ENCODE measurements at places on chromosomes 2 and 18. TPM values are rescaled to one million over a fixed set of nuclear protein-coding genes. Genes with fewer than 3 reads are reported as not detected.

GRCh38 chr2:77522888-77523287 lies 712 bp upstream of the LRRTM4 start:
- no peaks in the 10 kb centered on the region for H3K27me3 ChIP-seq
- no peak for DNase-seq
- H3K4me3 ChIP-seq = no peak overlapping the region
- no peaks in the 10 kb centered on the region for H3K36me3 ChIP-seq
- no peak overlapping the region for H3K27ac ChIP-seq

- peak overlapping the region; percentile 47 for H3K27ac ChIP-seq
- peak; percentile 57 for DNase-seq
- no peak overlapping the region for H3K4me3 ChIP-seq
- peaks cover 42% of the 10 kb centered on the region for H3K4me1 ChIP-seq
Measured at GRCh38 chr2:188414411-188414810, 122.7 kb downstream of the GULP1 start.

- no peak for DNase-seq
- H3K4me3 ChIP-seq = no peak overlapping the region
- no peak overlapping the region for H3K27ac ChIP-seq
- no peaks in the 10 kb centered on the region for H3K4me1 ChIP-seq
- H3K36me3 ChIP-seq = peaks cover 14% of the 10 kb centered on the region
Measured at GRCh38 chr2:29485631-29486030, 370.4 kb downstream of the CLIP4 start.

The CIB4 gene
- not detected for total RNA-seq

The C2orf78 gene
- total RNA-seq = not detected

Measured in SJCRH30 (cell line).